T-helper 9 cell (primary cell): ENCODE measurements at places on chromosomes 1 and 21.

GRCh38 chr1:227994632-227995300 lies 12.0 kb upstream of the WNT3A start:
- no peak for DNase-seq

DNA sequence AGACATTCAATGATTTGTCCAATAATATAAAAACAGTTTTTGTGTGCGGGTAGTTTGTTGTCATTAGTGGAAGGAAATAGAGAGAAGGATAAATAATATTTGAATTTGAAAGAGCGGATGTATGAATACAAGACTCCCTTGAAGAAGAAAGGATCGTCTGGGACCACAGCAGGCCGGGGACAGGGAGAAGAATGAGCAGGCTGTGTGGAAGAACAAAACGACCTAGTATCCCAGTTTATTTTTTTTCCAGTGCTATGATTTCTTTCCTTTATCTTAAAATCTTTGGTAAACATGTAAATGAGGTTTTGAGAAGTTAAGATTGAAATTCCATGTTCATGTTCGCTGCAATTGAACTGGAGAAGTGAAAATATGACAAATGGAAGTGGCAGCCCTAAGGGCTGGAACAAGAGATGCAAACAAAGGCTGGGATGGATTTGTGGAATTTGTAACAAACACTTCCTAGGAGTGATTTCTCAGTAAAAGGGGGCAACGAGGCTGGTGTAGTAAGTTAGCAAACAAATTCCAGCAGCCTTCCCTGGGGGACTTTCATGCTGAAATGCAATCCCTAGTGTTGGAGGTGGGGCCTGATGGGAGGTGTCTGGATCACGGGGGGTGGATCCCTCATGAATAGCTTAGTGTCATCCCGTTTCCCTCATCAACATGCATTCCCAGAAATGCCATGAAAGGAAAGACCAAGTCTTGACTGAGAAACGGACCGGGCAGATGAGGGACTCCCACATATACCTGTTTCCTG lies 10.2 kb upstream of the IFI16 start:
- DNase-seq = no peak

GRCh38 chr1:171654942-171655745 lies 2.7 kb upstream of the MYOC start:
- peak; percentile 52 for DNase-seq

GRCh38 chr1:240413732-240414131 lies 198.2 kb downstream of the GREM2 start:
- DNase-seq = no peak

GRCh38 chr1:152967201-152967600 lies 3.2 kb upstream of the SPRR4 start:
- no peak for DNase-seq

- DNase-seq = peak; percentile 58
These were observed 6.4 kb upstream of the EPHA2 start for GRCh38 chr1:16162163-16162822.

DNA sequence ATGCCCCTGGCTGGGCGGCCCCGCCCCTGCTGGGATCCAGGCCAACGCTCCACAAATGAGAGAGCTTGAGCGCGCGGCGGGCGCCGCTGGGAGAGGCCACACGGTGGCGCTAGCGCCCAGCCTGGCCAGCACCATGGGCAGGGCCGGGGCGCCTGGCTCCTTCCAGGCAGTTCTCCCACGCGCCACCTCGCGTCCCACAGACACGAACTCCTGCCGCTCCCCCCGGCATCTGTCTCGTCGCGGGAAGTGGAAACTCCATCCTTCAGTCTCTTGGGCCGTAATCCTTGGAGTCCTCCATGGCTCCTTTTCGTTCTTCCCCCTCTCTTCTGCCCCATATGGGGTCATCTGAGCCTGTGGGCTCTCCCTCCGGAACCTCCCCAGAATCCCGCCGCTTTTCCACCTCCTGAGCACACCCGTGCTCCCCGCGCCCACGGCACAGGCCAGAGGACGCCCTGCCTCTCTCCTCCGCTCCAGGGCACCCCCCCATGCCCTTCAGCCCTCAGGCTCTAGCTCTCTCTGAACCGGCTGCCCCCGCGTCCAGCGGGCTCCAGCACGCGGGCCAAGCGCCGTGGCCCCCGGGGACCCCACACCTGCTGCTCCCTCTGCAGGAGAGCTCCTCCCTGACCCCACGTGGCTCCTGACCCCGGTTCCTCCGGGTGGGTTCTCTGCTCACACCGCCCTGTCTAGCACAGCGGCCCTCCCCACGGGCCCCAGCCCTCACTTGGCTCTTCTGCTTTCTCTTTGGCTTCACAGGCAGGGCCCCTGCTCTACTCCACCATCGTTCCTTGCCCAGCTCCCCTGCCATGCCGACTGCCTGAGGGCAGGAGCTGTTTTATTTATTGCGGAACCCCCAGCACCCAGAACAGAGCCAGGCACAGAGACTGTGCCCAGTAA lies 31.9 kb upstream of the EDN2 start:
- DNase-seq = peak; percentile 35
